ENCODE measurements at places on chromosomes 1 and 21.

- peak; percentile 15 for DNase-seq
Observed at GRCh38 chr1:155320661-155321617, at the start of gene RUSC1. TSS of gene RUSC1 (plus strand) at chr1:155320894. CDS start at chr1:155321774, 880 bp downstream.

- no peak for DNase-seq
Observed at GRCh38 chr1:156709757-156710489, 4.5 kb upstream of the CRABP2 start.

DNA sequence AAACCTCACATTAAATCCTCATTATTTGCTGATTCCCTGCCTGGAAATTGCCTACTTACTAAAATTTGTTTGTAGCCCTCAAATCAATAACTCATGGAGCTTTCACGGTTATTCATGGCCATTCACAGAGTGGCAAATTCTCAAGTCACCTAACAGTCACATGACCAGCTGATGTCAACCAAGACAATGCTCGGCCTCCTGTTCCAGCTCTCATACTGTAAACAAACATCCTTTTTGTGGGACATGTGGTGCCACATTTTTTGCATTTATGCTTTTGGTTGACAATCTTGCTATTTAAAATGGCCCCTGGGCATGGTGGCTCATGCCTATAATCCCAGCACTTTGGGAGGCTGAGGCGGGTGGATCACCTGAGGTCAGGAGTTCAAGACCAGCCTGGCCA lies 271.5 kb upstream of the GREM2 start:
- DNase-seq = no peak

- DNase-seq = no peak
Observed at GRCh38 chr1:244657421-244657820, 4.5 kb downstream of the DESI2 start.
